ENCODE measurements at places on chromosomes 2 and 18.

DNA sequence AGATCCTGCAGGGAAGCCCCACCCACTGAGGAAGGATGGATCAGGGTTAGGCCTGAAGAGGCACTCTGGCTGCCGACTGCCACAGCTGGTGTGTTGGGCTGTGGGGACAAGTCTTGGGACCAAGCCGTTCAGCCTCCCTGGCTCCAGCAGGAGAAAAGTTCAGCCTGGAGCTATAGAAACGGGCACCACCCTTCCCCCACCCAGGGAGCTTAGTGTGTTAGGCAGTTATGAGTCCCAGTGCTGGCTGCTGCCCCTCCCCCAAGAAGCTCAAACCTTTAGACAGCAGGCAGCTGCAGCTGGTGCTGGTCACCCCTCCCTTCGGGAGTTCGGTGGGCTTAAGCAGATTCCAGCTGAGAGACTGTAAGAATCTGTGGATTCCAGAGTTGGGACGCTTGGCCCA lies 447.1 kb upstream of the HS6ST1 start:
- no peak for DNase-seq

- DNase-seq = peak; percentile 79
Observed at GRCh38 chr2:26780203-26780760, 5.6 kb upstream of the CENPA start.

DNA sequence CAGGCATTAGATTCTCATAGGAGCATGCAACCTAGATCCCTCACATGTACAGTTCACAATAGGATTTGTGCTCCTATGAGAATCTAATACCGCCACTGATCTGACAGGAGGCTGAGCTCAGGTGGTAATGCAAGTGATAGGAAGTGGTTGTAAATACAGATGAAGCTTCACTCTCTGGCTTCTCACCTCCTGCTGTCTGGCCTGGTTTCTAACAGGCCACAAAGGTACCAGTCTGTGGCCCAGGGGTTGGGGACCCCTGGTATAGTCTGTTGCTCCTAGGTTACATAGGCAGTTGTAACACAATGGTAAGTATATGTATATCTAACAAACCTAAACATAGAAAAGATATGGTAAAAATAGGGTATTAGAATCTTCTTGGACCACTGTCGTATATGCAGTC lies 81.8 kb downstream of the EML4 start:
- no peak for DNase-seq

DNA sequence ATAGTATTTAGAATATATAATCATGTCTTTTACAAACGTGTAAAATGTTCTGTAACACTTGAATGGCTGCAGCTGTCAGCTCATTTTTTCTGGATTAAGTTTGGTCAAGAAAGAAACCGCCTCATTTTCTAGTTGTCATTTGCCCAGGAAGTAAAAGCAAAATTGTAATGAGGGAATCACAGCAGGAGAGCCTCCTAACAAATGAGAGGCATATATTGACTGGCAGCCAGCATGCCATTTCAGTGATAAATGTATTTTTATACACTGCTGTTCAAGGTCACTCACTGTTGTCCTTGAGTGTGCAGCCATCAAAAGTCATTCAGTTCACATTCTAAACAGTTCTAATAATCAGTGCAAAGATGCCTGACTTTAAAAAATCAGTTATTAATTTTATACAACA lies 144.3 kb upstream of the BOD1L2 start:
- no peak for DNase-seq

DNA sequence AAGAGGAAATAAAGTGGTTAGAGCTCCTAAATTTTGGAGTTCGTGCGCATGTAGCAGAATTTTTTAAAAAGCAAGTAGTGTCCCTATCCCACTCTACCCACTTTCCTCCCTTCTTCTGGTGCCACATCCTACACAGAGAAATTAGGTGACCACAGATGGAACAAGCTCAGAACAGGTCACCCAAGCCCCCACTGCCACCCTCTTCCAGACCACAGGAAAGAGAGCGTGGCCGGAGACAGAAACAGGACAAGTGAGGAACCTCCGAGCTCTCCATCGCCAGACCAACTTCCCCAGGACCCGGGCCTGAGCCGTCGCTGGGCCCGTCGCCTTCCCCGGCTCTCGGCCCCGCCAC lies 433 bp downstream of the NPC1 start:
- DNase-seq = no peak

GRCh38 chr2:233758849-233759248 lies 1.2 kb upstream of the UGT1A1 start:
- no peak for DNase-seq

GRCh38 chr18:47036927-47037578 lies 1.6 kb upstream of the ELOA2 start:
- DNase-seq = no peak

- DNase-seq = peak; percentile 49
Observed at GRCh38 chr2:108573061-108573460, 38.8 kb downstream of the LIMS1 start.

- DNase-seq = no peak
Observed at GRCh38 chr2:11861044-11861443, 114.6 kb downstream of the LPIN1 start.

DNA sequence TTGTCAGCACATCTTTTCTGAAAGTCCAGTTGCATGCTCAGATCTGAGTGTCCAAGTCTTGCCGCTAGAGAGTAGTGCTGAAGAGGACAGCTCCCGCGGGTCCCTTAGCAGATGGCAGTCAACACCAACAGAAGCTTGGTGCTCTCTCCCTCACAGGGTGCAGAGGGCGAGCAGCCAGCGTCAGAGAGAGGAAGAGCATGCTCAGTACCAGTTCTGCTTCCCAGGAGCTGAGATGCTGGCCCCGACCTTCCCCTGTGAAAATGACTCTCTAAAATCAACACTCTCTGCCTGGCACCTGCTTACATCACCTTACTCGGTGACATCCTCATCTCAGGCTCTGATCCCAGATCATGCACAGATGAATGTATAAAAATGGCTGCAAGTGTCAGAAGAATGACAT lies 86.0 kb upstream of the TWIST2 start:
- DNase-seq = peak; percentile 56

GRCh38 chr18:8381821-8382459 lies 227.3 kb upstream of the RAB12 start:
- DNase-seq = no peak

DNA sequence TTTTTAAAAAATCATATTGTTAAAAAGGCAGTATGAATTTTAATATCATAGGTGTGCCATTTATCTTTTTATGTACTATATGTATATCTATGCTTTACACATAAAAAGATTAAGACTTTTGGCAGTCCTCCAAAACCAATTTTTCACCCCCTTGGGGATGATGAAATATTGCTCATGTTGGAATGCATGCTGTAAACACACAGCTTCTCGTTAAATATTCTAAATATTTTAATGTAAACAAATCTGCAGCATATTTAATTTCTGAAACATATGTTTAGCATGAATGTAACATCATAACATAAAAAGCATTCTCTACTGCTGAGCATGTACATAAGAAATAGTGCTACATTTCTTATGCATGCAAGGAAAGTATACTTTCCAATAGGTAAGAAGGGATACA lies 484.3 kb upstream of the LRATD1 start:
- no peak for DNase-seq

- DNase-seq = no peak
Observed at GRCh38 chr2:215979620-215980019, 33.7 kb downstream of the MREG start.

- DNase-seq = peak; percentile 57
Observed at GRCh38 chr2:40488927-40489677, 37.2 kb upstream of the SLC8A1 start.

Data from NB4 (cell line).